ENCODE measurements at places on chromosomes 13 and 19.

GRCh38 chr19:10961073-10961860, 437 bp downstream of the SMARCA4 start:
- DNase-seq: no peak

DNA sequence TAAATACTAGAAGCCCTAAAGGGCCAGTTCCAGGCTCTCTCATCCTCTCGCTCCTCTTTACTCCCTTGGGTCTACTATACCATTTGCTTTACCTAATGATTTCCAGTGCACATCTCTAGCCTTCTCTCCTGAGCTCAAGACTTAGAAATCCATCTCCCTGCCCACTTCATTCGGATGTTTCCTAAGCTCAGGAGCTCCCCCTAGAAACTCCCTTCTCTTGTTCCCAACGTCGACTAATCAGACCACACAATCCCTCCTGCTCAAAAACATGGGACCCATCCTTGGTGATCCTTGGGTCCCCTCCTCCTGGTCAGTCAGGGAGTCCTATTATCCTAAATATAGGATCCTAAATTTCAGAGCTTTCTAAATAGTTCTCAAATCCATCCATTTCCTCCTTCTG, 21.1 kb upstream of the STK24 start:
- DNase-seq: no peak

- DNase-seq: no peak
Measured at GRCh38 chr13:111175935-111176334, 60.8 kb downstream of the ARHGEF7 start.

GRCh38 chr13:63636316-63636993, 2220.8 kb upstream of the PCDH20 start:
- no peak for DNase-seq

DNA sequence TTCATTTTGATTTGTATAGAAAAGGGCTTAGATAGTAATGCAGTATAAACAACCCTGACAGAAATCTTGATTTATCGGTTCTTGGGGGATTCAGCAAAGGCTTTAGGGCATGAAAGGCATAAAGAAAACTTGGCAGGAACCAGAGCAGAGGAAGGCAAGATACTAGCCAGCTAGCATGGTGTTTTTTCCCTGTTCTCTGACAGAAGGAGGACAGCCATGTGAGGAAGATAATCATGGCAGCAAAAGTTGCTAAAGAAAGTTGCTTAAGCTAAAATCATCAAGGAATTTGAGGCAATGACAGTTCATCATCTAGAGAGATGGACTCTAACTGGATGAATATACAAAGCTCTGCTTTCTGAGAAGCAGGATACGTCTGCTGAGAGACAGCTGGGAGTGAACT, 294.1 kb downstream of the KCNRG start:
- DNase-seq: no peak

GRCh38 chr19:11355160-11356073, at the start of gene PLPPR2:
Gene PLPPR2 (plus strand): TSS chr19:11355432. CDS start chr19:11357674, 2,242 bp downstream.
- peak; percentile 69 for DNase-seq

DNA sequence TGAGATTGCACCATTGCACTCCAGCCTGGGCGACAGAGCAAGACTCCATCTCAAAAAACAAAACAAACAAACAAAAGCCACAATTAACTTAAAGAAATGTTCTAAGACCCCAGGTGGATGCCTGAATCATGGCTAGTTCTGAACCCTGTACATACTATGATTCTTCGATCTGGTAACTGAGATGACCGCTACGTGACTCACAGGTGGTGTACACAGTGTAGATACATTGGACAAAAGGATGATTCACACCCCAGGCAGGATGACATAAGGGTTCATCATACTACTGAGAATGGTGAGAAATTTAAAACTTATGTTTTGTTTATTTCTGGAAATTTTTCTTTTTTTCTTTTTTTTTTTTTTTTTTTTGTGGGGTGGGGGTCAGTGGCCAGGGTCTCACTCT, 6.5 kb downstream of the ZNF426 start:
- no peak for DNase-seq

- DNase-seq: no peak
Measured at GRCh38 chr13:92560883-92561282, 665.7 kb upstream of the GPC6 start.

DNA sequence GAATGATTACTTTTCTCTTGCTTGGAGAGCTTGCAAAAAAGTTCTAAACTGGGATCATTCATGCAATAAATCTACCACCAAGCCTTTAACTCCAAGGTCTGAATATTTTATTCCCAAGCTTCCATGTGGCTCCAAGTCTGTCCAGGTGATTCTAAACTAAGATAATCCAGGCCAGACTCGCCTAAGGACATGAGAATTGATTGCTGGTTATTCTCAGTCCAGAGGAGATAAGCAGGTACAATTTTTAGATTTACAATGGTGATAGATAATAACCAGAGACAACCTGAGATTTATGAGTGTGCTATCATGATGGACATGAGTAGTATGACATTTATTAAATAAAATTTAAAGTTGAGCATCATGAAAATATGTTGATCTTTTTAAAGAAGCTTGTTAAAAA, 156.5 kb upstream of the SPRY2 start:
- no peak for DNase-seq

DNA sequence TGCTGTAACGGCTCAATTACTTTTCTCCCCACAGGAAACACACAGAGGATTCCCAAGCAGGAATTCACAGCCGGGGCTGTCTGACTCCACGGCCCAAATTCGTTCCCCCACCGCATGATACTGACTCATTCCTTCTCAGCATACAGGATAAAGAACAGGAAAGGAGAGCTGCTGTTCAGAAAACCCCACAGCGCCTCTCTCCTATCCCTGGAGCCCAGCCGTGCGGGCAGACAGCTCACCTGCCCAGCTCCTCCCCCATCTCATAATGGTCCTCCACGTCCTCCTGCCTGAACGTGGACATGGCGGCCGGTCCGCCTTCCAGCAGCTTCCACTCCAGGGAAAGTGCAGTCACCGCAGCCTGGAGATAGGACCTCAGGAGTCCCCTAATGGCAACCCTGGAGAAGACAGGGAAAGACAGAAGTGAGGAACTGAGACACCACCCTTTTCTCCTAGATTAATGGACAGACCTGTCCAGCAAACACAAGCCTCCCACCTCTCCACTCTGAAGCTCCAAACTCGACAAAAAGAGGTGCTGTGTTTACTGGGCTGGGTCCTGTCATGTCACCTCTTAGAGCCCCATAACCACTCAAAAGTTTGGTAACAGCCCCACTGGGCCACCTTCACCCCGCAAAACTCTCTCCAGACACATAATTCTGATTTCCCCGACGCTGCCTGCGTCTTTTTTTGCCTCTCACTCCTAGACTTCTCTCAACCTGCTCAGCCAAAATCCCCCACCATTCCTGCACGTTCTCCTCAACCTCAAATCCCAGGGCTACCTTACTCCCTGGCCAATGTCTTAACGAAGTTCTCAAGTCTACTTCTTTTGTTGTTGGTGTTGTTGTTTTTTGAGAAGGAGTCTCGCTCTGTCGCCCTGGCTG, 1.2 kb downstream of the DAPK3 start:
- DNase-seq: no peak

DNA sequence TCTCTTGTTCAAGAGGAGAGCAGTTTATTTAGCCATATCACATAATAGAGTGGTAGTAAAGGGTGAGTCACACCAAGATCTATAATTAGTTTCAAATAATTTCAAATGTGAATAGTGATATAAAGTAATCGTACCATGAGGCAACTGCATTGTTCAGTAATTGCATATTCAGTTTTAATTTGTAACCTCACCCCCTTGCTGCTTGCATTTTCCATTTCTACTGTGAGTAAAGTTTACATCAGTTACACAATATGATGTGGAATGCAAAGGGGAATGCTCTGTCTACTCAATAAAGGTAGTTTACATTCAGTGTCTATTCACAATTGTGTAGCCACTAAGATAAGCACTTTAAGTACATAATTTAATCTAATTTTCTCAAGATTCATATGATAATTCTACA, 1695.7 kb upstream of the SPRY2 start:
- DNase-seq: no peak

Measured in cerebellar nuclear complex (tissue), 1 donor.